Cardiac muscle cell (in vitro differentiated cells and primary cell): ENCODE measurements at places on chromosomes 16 and 17.

GRCh38 chr17:29433541-29433940 lies 43.4 kb downstream of the TAOK1 start:
- DNase-seq = peak; percentile 13

- no peak for DNase-seq
These were observed 163.4 kb downstream of the HAPSTR1 start for GRCh38 chr16:9254863-9255262.

GRCh38 chr16:26598998-26599784 lies 467.5 kb upstream of the C16orf82 start:
- DNase-seq = no peak

GRCh38 chr16:51407921-51408320 lies 256.9 kb upstream of the SALL1 start:
- no peak for DNase-seq

GRCh38 chr17:3030096-3030495 lies 33.3 kb downstream of the OR1D5 start:
- DNase-seq = peak; percentile 91

DNA sequence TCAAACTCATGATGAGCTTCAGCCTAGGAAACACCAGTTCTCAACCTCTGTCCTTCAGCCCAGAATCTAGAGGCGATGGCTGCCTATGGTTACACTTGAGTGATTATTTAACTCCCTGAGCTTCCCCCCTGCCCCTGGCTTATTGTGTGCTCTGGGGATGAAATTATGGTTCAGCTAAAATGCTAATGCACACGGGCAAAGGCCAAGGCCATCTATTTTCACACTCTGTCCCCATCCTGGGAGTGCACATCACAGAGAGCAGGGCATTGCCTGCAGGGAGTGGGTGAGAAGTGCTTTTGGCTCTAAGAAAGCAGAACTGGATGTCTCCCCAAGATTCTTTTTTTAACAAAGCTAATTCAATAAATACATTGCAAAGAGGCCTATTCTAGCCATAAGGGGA lies 21.6 kb upstream of the CACNG5 start:
- DNase-seq = no peak

DNA sequence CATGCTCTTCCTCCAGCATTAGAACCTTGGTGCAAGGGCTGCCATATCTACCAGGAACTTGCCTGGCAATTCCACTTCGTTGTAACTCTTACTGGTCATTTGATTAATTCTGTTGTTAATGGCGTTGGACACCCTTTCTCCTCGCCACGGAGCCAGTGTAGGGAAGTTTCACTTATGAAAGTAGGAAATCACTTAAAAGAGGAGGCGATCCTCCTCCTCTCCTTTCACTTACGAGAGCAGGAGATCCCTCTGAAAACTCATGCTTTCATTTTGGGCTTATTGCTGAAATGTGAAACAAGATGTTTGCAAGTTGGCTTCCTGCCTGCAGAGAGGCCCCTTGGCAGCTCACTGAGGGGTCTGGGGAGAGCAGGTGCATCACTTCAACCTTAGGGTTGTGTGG lies 226.0 kb downstream of the SNX29 start:
- no peak for DNase-seq
